ENCODE measurements at places on chromosomes 12 and 14. TPM values are rescaled to one million over a fixed set of nuclear protein-coding genes. Genes with fewer than 3 reads are reported as not detected.

- no peak for DNase-seq
These were observed 1.7 kb downstream of the SMOC1 start for GRCh38 chr14:69880893-69881292.

DNA sequence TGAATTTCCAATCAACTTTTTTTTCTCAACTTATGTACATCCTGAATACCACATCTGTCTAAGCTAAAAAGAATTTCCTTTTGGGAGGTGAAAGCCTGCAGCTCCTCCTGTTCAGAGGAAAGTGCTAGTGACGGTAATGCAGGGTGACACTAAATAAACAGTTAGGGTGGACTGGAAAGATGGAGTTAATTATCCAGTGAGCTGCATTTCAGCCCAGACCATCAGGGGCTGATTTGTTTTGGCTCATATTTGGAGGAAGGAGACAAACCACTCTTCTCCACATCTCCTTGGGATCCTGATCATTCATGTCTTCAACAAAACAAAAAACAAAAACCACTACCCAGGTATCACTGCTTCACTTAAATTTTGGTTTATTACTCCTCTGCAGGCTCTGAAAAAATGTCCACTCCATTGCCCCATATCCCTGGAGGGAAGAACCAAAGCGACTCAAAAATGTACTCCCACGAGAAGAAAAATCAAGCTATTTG, 5.1 kb upstream of the SIX1 start:
- DNase-seq: no peak

DNA sequence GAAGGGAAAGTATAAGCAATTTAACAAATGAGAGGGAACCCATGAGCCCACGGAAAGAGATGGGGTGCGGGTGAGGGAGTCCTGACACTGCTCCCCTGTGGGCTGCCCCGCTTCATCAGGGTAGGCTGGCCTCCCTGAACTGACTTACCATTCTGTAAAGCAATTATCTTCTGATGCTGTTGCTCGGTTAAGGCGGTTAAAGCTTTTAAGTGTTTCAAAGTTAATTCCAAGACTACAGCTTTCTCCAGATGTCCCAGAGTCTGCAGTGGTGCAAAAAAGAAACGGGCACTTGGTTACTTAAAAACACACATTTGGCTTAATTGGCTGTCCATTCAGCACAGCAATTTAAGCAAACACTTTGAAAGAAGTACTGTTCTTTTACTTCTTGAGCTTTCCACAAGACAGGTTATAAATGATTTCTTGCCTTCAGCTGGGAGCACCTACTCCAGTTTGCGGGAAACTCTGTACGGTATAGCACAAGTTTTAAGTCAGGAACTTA, 1.3 kb downstream of the BHLHE41 start:
- DNase-seq: no peak

DNA sequence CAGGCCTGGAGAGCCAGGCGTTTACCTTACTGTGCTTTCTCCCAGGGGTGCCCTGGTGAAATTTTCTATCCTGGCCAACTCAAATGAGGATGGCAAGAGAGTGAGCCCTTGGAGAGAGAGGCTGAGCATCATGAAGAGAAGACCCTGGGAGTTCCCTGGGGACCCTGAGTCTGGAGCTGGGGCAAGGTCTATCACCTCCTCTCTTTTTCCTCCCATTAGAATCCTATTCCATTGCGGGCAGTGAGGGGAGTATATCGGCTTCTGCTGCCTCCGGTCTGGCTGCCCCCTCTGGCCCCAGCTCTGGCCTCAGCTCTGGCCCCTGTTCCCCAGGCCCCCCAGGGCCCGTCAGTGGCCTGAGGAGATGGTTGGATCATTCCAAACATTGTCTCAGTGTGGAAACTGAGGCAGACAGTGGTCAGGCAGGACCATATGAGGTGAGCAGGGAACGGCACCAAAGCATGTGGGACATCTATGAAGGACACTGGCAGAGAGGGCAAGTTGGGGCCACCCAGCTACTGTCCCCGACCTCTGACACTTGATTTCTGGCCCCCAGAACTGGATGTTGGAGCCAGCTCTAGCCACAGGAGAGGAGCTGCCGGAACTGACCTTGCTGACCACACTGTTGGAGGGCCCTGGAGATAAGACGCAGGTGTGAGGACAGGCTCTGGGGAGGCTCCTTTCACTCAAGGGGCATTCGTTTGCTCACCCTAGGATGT, 1.6 kb downstream of the ARHGEF25 start:
- DNase-seq: no peak

GRCh38 chr12:9707356-9707755, 25.5 kb downstream of the CLECL1 start:
- DNase-seq: no peak

GRCh38 chr12:40655451-40655850, 36.8 kb upstream of the CNTN1 start:
- no peak for DNase-seq

DNA sequence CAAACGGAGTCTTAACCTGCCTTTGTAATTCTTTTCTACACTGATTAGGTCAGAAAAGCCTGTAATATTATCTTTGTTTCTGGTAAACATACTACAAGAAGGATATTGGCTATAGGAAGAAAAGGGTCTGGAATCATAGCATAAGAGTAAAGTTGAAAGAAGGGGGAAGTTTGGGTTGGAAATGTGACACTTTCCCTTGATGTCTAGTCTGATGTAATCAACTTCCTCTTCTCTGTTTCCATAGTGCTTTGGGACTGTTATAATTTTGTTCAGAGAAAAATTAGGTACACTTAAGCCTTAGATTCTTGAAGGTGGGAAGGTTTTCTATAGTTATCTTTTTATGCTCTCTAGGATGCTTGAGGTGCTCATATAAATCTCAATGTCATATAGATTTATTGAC, 322.2 kb downstream of the AEBP2 start:
- no peak for DNase-seq

- no peak for DNase-seq
These were observed 34.1 kb upstream of the COCH start for GRCh38 chr14:30840086-30840779.

The SMIM41 gene
- 19.4 TPM for total RNA-seq

DNA sequence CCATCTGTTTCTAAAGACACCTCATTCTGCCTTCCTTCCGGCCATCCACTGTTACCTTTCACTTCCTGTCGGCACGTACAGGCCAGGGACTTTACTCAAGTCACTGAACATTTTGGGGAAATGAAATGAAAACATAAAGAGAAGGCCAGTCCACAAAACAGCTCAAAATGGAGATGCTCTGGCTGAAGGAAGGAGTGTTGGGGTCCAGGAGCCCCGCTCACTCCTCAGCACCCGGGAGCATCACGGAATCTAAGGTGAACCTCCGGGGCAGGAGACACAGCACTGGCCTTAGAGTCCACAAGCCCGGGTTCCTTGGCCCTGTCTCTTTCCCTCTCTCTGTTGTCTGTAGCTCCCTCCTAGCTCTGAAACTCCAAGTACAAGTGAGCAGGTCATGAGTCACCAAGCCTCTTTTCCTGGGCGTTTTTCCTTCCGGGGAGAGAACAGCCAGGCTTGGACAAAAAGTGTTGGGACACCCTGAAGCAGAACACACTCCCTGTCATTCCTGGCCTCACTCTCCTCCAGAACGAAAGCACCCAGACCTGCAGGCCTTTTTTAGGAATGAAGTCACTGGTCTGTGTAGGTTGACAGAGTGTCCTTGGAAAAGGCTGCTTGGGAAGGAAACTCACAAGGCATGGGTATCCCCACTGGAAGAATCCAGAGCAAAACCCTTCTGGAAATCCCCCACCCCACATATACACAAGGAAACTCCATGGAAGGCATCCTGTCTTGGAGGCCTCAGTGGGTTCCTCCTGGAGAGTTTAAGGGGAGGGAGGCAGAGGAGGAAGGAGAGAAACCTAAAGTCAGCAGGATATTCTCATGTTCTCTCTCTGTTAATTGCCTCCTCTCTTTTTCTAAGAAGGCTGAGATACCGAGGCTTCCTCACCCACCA, 245.3 kb downstream of the ZFP36L1 start:
- DNase-seq: peak; percentile 74

The CDKL1 gene
- total RNA-seq: 34.6 TPM

- DNase-seq: no peak
These were observed 133.1 kb upstream of the MDM1 start for GRCh38 chr12:68465227-68465626.

The TAS2R10 gene
- not detected for total RNA-seq

The ADAM20 gene
- 1.1 TPM for total RNA-seq

The LRFN5 gene
- total RNA-seq: 1.3 TPM

The AMHR2 gene
- 0.37 TPM for total RNA-seq

DNA sequence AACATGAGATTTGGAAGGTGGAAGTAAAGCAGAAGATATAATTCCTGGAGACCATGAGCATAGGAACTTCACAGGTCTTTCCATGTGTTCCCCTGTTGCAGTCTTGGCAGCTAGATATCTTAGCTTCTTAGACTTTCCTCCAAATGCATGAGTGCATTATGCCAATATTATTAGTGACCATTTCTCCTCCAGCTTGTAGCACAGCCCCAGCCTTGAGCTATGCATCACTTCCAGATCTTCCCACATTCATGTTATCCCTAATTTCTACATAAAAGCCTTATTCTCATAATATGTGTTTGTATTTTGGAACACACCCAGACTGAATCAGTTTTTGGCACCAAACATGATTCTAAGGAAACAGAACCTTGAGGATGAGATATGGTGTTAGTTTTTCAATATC, 11.0 kb downstream of the CLEC2B start:
- DNase-seq: no peak

The KIF5A gene
- total RNA-seq: not detected

The PMEL gene
- 1.4 TPM for total RNA-seq

- no peak for DNase-seq
These were observed 18.3 kb upstream of the ATP2A2 start for GRCh38 chr12:110262442-110263388.

- no peak for DNase-seq
These were observed 244.1 kb downstream of the AEBP2 start for GRCh38 chr12:19683178-19683927.

DNA sequence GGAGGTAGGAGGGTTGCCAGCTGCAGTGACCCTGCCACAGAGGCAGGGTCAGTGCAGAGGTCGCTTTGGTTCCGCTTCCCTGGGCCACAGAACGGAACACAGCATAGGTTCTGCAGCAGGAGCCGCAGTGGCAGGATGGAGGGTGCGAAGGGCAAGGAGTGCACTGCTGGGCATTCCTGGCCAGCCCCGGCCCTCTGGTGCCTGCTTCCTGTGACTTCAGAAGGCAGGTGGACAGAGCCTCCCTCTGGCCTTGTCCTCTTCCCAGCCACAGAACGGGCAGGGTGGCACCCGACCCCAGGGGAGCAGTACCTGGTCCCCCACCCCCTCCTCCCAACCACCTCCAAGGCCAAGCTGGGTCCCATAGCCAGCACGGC, 37.7 kb downstream of the SLC8B1 start:
- DNase-seq: no peak

The LRIG3 gene
- total RNA-seq: 29.6 TPM

The TAS2R30 gene
- total RNA-seq: 11.5 TPM

GRCh38 chr14:91848504-91849001, 18.8 kb downstream of the TC2N start:
- no peak for DNase-seq

DNA sequence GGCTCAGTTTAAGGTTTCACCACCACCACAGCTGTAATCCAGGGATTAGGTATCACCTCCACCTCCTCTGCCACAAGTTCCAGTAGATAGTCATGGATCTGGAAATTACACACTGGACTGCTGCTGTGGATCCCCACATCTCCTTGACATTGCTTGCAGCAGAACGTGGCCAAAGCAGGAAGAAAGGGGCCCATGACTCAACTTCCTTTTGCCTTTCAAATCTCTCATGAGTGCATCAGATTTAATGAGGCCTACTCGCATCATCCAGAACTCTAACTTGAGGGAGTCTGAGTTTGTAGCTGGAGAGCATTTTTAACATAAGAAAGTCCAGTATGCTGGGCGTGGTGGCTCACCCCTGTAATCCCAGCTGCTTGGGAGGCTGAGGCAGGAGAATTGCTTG, 29.2 kb upstream of the TMED10 start:
- no peak for DNase-seq

GRCh38 chr14:24432259-24433131, 2.7 kb downstream of the KHNYN start:
- no peak for DNase-seq

The TNS2 gene
- total RNA-seq: 703 TPM

- no peak for DNase-seq
These were observed 70.2 kb upstream of the EGLN3 start for GRCh38 chr14:34021096-34021495.

DNA sequence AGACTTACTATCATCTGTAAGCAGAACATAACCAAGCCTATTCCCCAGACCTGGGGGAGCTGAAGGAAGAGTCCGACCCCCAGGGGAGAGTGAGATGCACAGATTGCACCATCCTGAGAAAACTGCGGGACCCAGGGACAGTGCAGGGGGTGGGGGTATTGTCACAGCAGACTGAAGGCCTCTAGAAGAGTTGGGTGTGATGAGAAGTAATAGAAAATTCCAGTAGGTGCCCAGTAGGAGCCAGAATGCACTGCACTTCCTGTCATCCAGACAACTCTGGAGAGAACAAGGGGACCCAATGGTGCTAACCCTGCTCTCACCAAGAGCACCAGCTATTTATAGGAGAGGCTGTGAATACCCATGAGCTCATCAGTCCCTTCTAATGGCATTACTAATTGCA, 190.1 kb downstream of the BCL11B start:
- no peak for DNase-seq

- DNase-seq: no peak
These were observed 12.2 kb downstream of the TEP1 start for GRCh38 chr14:20400965-20401593.

- no peak for DNase-seq
These were observed 18.6 kb upstream of the KRT7 start for GRCh38 chr12:52214421-52214802.

GRCh38 chr14:55458800-55459515, 18.5 kb upstream of the TBPL2 start:
- DNase-seq: no peak

- DNase-seq: no peak
These were observed 79.1 kb upstream of the EEA1 start for GRCh38 chr12:93008044-93008778.

The INHBC gene
- not detected for total RNA-seq

The CDC42BPB gene
- total RNA-seq: 119 TPM

The FUT8 gene
- 29.0 TPM for total RNA-seq

DNA sequence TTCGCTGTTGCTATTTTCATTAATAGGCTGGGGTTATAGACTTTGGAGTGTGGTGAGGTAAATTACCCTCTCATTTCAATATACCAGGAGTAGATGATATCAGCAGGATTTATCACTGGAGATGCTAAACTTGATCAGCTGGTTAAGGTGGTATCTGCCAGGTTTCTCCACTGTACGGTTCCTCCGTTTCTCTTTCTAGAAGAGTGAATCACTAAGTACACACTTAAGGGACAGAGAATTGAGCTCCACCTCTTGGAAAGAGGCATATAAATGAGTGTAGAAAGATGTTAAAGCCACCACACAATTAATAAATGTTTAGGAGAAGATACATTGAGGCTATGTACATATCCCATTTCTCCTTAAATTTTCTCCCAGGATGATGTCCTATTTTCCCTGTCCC, 277.4 kb upstream of the GRIP1 start:
- no peak for DNase-seq

DNA sequence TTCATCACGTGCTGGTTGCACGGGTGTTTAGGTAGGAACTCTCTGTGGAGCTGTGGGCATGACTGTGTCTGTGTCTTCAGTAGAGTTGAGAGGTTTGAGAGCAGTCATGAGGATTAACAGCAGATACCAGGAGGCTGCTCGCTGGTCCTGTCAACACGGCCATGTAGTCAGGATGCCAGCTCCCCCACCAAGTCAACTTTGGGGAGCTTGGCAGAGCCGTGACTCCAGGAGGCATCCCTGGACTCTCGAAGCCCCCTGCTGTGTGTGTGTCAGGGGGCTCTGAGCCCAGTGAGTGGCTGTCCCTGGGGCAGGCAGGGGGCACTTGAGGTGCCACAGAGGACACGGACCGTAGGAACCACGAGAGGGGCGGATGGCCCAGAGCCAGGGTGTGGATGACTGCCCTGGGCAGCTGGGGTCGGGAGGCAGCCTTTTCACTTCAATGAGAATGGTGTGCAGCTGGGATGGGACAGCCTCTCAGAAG, 7.2 kb upstream of the GPR132 start:
- DNase-seq: peak; percentile 38
